ENCODE measurements at places on chromosomes 7 and 10. TPM values are rescaled to one million over a fixed set of nuclear protein-coding genes. Genes with fewer than 3 reads are reported as not detected.

The MKX gene
- 8.4 TPM for total RNA-seq

The DGKI gene
- total RNA-seq = 10.3 TPM

The SLC26A3 gene
- total RNA-seq = not detected

The PFKFB3 gene
- 151 TPM for total RNA-seq

The TWNK gene
- 5.3 TPM for total RNA-seq

The ASZ1 gene
- total RNA-seq = not detected

- no peaks in the 10 kb centered on the region for H3K4me1 ChIP-seq
- DNase-seq = no peak
- no peak overlapping the region for H3K4me3 ChIP-seq
- no peaks in the 10 kb centered on the region for H3K36me3 ChIP-seq
- no peaks in the 10 kb centered on the region for H3K27me3 ChIP-seq
These were observed 73.9 kb downstream of the CELF2 start for GRCh38 chr10:11091517-11092102.

- no peak overlapping the region for H3K4me3 ChIP-seq
- no peak for DNase-seq
- no peaks in the 10 kb centered on the region for H3K4me1 ChIP-seq
- no peaks in the 10 kb centered on the region for H3K36me3 ChIP-seq
- H3K27ac ChIP-seq = no peak overlapping the region
These were observed 178.1 kb downstream of the ARHGAP21 start for GRCh38 chr10:24545585-24545984.
